ENCODE measurements at places on chromosomes 7 and 10. TPM values are rescaled to one million over a fixed set of nuclear protein-coding genes. Genes with fewer than 3 reads are reported as not detected.
A peak's percentile ranks its signal among the peaks of the same experiment; 100 is the strongest.

DNA sequence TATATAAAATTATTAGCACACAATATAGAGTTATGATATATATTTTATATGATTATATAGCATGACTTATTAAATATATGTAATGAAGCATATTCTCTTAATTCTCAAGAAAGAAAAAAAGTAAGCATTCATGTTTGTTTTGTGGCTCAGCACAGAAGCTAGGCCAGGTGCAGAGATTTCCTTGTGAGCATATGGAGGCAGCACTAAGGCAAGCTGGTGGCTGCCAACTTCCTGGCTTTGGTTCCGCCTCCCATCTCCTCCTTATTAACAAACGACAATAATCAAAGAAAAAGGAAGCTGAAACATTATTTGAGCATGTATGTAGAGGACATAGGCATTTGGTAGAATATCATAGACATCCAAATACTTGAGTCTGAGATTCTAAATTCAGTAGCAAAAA, 130.3 kb downstream of the ST7 start:
- DNase-seq: no peak

DNA sequence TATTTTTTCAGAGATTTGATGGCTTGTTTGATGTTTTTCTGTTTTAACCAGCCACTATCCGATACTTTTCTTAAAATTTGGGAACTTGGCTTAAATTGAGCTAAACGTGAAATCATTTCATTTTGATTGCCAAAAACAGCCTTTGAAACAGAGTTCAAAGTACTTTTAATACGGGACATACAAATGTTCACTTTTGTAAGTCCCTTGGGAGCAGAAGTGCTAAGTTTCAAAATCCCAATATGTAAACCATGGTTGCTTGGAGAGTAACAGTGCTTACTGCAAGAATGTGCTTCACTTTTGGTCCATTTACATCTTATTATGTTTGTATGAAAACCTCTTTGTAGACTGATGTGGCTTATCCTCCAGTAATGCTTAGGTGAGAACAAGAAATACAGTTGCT, 10.9 kb downstream of the PNPLA8 start:
- no peak for DNase-seq

GRCh38 chr7:88395715-88396114, 89.0 kb upstream of the STEAP4 start:
- DNase-seq: no peak

GRCh38 chr10:5814110-5815107, 1.2 kb upstream of the GDI2 start:
- DNase-seq: no peak

GRCh38 chr10:373526-374309, 238.5 kb downstream of the ZMYND11 start:
- no peak for DNase-seq

DNA sequence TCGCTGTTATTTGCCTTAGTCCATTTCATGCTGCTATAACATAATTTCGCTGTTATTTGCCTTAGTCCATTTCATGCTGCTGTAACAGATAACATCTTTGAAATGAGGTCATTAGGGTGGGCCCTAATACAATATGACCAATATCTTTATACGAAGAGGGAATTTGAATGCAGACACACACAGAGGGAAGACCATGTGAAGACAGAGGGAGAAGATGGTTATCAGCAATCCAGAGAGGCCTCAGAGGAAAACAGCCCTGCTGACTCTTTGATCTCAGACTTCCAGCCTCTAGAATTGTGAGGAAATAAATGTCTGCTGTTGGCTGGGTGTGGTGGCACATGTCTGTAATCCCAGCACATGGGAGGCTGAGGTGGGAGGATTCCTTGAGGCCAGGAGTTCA, 404.9 kb downstream of the TYW1 start:
- no peak for DNase-seq

DNA sequence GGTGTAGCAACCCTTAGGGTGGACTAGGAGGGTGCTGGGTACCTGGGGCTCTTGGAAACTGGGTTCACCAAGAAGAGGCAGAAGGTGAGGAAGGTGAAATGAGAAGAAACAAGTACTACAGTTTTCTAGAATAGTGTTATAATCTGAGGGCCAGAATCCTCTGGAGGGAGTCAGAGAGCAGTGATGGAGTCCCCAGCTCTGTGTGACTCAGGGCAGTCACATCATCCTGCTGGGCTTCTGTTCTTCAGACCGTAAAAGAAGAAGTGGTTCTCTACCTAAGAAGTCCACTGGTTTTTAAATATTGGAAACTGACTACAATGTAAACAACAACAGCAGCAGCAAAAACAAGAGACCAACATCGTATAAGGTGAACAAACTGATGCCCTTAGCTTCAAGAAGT, 197.3 kb downstream of the PRPF18 start:
- DNase-seq: no peak

- no peak for DNase-seq
Observed at GRCh38 chr10:98391578-98391991, 23.4 kb downstream of the PYROXD2 start.

GRCh38 chr7:90833443-90833842, 237.3 kb downstream of the CDK14 start:
- no peak for DNase-seq

- no peak for DNase-seq
Observed at GRCh38 chr7:49596701-49597491, 176.5 kb upstream of the VWC2 start.

- DNase-seq: no peak
Observed at GRCh38 chr10:96441322-96441885, 72.3 kb downstream of the TLL2 start.

DNA sequence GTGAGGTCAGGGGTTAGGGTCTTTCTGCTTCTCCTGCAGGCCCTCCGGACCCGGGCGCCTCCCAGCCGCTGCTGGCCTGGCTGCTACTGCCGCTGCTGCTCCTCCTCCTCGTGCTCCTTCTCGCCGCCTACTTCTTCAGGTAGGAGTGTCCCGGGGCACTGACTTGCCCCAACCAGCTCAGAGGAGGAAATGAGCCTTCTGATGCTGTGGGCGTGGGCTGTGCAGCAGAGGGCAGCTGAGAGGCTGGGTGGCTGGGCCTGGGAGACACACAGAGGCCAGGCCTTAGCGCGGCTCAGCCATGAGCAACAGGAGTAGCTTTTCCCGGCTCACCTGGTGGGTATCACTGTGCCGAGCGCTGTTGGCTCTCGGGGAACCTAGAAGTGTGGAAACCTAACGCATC, 78.9 kb downstream of the MKI67 start:
- peak; percentile 63 for DNase-seq

DNA sequence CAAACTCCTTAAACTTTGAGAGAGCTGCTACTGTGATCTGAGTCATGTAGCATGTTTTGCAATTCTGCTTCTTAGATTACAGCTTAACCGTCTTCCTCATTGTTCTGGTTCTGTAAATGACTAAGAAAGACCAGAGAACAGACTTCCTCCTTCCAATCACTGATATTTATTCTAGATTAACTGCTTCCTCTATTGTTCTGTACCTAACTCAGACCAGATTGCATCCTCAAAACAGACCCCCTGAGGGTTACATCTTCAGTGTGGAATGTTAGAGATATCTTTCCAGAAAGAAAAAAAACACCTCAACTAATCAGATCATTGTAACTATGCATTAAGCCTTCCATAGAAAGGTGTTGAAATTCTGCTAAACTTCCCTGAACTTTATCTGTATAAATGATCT, 5.7 kb upstream of the PIP start:
- no peak for DNase-seq

GRCh38 chr7:128398016-128398840, 11.6 kb downstream of the IMPDH1 start:
- no peak for DNase-seq

DNA sequence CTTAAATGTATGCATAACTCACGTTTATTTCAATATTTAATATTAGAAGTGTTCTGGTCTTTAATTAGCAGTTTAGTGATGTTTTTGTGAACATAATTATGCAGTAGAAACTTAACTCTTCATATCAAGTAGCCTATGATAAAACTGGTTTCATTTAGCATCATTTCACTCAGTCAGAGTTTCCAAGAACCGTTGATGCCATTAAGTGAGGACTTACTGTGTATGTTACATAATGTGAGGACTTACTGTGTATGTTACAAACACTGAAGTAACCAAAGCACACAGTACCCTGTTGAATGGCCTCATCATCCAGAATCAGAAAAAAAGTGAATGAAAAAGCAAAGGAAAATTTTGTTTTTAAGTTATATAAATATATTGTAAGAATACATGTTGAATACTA, 32.9 kb upstream of the PBLD start:
- no peak for DNase-seq

DNA sequence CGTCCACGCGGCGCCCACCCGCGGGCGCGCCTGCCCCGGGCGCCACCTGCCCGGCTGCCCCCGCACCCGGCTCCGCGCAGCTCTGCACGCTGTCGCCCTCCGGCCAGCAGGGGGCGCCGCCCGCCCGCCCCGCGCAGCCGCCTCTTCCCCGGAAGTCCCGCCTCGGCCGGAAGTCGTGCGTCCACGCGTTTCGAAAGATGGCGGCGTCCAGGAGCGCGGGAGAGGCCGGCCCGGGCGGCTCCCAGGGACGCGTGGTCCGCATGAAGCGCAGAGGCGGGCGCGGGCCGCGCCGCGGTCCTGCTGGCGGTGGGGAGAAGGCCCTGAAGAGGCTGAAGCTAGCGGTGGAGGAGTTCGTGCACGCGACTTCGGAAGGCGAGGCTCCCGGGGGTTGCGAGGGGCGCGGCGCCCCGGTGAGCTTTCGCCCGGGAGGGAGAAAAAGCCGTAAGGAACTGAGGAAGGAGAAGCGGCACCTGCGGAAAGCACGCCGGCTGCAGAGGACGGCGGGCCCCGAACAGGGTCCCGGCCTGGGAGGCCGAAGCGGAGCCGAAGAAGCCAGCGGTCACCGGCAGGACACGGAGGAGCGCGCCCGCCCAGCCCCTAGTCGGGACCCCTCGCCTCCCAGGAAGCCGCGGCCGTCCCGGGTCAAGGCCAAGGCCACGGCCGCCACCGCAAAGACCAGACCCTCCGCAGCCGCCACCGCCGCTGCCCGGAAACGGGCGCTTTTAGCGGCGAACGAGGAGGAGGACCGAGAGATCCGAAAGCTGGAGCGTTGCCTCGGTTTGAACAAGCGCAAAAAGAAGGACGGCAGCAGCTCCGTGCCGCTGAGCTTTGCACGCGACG, at the start of gene NOM1:
NOM1 (plus strand) TSS at position 172 of the 840 bp plus-strand sequence; CDS start at position 198, 26 bp downstream.
- peak; percentile 20 for DNase-seq

DNA sequence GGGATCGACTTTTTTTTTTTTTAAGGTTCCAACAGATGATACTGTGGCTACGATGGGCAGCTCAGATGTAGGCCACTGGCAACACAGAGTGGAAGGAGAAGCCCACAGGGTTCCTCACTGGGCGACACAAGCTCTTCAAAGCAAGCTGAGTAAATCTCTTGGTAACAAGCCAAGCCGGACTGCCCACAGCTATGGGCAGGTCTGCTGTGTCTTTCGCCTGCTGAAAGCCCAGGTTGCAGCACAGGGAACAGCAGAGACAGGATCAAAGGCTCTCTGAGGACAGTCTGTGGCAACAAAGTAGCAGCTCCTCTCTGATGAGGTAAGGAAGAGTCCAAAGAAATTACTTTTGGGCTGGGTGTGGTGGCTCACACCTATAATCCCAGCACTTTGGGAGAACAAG, 83.6 kb downstream of the KCNMA1 start:
- no peak for DNase-seq

DNA sequence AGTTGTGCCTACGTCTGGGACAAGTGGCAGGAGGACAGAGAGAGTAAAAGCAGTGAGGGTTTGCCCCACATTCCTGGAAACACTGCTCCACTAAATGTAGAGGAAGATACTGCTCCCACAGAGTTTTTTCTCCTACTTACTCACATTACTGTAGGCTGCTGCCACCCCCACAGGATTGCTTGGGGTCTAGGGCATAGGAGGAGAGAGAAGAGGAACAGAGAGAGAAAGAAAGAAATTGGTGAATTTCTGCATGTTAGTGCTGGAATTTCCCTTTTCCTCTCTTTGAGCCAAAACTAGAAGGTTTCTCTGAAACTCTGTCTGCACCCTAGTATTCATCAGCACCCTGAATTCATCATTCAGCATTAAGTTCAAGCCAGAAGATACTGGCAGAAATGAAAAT, 397.9 kb downstream of the INHBA start:
- DNase-seq: no peak

GRCh38 chr7:64494912-64495461, 67.9 kb downstream of the ZNF680 start:
- no peak for DNase-seq

The TPST1 gene
- polyA plus RNA-seq: 8.2 TPM

The KCNIP2 gene
- polyA plus RNA-seq: 1.2 TPM

The SPOCK2 gene
- 1.2 TPM for polyA plus RNA-seq

The METTL27 gene
- 3.4 TPM for polyA plus RNA-seq

Data from GM12878 (cell line).